CD4-positive, alpha-beta T cell treated with Interleukin-17A for 4 hours (primary cell): ENCODE measurements at places on chromosomes 5 and 9.

GRCh38 chr9:81318571-81318970 lies 370.8 kb downstream of the TLE1 start:
- no peak for DNase-seq

DNA sequence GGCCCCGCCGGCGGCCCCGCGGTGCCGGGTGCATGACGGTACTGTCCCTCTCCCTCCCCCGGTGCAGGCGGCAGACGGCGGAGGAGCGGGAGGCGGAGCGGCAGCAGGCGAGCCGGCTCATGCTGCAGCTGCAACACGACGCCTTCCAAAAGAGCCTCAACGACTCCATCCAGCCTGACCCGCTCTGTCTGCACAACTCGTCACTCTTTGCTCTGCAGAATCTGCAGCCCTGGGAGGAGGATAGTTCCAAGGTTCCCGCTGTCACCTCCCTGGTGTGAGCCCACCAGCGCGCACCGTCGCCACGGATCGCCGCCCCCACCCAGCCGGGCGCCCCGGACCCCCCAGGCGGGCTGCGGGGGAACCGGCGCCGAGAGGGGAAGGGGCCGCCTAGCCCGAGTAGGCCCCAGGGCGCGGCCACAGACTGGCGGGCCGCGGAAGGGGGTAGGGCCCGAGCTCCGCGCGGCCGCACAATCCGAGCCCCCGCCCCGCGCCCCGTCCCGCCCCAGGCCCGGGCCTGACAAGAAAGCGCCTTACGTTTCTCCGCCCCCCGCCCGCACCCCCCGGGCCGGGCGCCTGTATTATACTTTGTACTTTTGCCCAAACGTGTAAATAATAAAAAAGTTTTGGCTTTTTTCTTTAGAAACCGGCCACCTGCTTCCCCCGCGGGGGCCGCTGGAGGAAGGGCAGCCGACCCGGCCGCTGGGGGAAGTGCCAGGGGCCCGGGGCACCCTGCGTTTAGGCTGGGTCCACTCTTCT lies 2.5 kb downstream of the TLX3 start:
- DNase-seq = no peak

- DNase-seq = no peak
Measured at GRCh38 chr5:168827636-168828035, 248.5 kb upstream of the PANK3 start.

GRCh38 chr5:101009758-101010519 lies 106.9 kb upstream of the ST8SIA4 start:
- DNase-seq = no peak

DNA sequence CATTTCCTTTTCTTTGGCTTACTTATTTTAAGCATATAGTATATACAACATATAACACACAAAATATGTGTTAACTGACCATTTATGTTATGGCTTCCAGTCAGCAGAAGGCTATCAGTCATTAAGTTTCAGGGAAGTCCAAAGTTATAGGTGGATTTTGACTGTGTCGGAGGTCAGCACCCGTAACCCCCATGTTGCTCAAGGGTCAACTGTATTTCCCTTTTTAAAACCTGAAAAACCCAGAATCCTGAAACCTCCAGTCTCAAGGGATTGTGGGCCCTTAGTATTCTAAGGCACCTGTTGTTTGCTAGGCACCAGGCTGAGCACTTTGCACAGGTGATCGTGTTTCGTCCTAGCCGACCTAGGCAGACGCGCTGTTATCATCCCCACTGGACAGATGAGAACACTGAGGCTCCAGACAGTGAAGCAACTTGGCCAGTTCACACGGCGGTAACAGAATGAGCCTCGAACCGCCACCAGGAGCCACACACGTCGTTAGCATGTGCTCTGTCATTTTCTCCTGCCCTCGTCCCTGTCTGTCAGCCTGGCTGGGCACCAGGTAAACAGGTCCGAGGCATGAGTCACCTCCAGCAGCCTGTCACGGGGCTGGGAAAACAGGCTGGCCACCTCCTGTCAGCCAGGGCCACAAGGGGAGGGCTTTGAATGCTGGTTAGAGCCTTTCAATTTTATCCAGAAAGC lies 39.9 kb downstream of the DUSP1 start:
- no peak for DNase-seq

DNA sequence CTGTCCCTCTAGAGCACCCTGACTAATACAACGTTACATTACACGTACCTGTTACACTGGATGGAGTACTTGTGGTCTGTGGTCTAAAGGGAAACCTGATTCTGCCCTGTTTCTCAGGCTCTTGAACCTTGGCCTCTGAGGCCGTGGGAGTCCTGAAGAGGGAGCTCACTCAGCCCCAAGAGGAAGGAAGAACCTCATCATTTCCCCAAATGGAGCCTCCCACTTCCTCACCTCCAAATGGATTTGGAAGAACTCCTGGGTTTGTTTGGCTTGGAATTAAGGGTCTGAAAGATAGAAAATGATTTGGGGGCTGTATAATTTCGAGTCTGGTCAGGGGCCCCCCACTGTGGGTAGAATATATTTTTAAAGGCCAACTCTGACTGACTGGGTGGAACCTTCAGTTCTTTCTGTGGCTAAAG lies 200.2 kb downstream of the SEMA6A start:
- no peak for DNase-seq

GRCh38 chr5:111232311-111233051 lies 8.3 kb downstream of the CAMK4 start:
- DNase-seq = peak; percentile 32

DNA sequence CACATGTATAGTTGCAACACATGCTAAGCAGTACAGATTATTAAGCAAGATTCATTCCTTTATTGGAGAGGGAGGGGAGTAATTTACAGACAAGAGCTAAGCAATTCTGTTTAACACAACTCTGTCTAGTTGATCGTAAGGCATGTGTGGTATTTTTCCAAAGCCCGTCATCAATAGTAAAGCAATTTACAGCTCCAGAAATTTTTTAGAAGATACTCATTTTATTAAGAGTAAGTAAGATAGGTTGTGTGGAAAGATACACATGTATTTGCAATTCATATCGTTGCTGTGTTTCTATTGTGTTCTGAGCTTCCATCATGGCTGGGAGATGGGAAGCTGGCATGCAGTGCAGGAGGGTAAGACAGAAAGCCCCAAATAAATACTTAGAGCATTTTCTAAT lies 289.2 kb upstream of the TMEM161B start:
- DNase-seq = no peak

DNA sequence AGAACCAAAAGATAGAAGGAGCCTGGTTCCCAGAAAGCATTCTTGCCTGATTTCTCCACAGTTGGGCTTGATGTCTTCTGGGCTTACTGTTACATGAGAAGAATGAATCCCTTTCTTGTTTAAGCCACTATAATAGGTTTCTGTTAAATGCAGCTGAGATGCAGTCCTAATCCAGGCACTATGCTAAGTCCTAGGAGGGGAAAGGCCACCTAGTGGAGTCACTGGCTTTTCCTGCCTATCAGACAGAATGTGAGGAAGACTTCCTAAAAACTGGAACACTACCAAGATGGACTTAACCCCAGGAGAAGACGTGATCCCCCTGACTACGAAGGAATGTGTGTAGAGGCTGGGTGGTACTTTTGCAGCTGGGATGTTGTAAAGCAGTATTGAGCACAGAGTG lies 34.3 kb upstream of the FSD1L start:
- no peak for DNase-seq

GRCh38 chr5:169719360-169720314 lies 82.6 kb downstream of the DOCK2 start:
- no peak for DNase-seq

DNA sequence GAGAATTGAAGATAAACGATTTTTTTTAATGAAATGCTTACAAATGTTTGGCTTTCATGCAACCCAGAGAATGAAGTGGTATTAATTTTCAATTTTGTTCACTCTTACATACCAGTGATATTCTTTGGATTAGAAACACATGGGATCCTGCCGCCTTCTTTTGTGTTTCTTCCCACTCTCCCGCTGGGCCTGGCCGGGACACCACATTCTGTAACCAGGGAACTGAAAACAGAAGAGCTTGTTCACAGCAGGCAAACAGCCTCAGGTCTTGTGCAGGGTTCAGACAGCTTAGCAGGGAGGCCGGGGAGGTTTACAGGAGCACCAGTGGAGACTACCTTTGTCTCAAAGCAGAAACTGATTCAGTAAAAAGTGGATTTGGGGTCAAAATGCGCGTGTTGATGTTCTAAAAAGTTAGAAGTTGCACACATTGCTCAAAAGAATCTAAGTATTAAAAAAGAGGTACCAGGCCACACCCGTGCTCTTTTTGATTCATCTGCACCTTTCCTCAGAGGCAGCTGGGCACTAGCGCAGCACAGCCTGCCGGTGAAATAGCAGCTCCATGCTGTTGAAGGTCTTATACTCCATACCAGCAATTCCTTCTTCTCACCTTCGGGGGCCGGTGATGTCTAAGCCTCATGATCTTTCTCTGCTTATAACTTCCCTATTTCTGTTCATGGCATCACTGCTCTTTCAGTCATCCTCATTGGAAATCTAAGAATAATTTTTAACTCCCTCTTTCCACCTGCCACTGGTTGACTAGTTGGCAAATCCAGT lies 67.1 kb downstream of the GRAMD2B start:
- DNase-seq = no peak

- peak; percentile 38 for DNase-seq
Measured at GRCh38 chr9:98795970-98796363, 388 bp downstream of the ANKS6 start.

DNA sequence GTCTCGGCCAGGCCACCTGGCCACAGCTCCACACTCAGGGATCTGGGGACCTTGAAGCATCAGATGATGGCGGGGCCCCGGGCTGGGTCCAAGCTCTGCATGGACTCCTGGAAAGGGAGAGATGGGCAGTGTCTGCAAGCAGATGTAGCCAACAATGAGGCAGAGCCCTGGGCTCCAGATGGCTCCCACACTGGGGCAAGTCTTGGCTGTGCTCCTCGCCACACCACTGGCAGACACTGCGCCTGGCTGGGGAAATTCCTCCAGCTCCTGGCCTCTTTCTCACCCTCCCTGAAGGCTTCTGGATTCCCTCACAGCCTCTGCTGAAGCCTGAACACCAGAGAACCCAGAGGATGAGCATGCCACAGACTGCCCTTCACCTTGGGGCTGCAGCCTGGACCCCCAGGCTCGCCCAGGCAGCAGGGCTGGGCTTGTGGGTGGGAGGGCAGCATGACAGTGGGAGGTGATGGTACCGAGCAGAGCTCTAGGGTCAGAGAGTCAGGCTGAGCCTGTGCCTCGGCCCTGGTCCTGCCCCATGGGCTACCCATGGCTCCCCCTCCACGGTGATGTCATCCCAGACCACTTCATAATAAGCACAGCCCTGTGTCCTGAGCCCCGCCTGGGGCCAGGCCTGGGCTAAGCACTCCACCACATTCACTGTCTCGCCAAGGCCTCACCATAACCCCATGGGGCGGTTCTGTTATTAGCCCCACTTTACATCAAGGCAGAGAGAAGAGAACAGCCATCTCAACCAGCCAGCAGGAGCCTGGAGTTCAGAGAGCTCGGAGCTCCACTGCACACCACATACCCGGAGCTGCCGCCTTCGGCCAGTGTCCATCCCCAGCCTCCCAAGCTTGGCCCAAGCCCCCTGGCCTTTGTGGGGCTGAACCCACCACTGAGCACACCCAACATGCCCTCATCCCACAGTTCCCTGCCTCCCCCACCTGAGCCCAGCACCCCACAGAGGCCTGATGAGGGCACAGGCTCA lies 62.2 kb upstream of the ADAMTS2 start:
- DNase-seq = no peak

DNA sequence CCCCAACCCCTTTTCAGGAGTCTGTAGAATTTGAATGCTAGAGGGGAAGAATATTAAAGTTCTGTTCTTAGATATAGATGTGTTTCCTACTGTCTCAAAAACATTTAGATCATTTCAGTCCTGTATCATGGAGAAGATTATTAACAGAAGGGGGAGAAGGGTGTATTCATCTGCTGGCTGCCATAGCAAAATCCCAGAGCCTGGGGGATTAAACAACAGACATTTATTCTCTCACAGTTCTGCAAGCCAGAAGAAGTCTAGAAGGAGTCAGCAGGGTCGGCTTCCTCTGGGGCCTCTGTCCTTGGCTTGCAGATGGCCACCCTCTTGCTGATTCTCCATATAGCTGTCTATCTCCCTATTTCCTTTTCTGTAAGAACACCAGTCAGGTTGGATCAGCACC lies 150.1 kb upstream of the OTULINL start:
- DNase-seq = no peak

DNA sequence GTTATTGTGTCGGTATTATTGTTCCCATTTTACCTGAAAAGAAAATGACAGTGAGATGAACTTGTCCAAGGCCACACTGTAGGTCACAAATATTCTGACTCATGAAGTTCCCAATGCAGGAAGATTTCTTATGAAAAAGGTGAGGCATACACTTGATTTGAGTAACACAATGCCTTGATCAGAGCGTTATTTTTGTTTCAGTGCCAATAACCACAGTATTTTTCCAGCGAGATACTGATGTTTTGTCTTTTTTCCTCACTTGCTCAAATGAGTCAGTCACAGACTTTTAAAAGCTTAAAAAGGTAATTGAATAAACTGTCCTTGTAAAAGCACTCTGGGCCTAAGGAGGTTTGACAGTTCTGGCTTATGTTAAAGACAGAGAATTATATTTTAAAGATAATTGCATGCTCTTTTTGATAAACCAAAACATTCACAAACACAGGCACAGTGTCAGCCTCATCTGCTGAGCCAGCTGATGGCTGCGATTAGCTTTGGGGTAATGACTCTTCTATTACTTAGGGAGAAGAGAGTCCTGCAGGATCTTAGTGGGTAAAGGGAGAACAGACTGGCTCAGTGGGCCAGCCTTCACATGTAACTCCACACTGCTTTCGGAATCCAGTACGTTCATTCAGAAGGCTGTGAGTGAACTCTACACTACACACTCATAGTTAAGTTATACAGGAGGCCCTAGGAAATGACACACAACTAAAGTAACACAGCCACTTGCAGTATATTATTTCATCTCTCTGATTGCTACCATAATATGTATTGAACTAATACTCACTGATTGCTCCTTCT lies 165.5 kb upstream of the CD180 start:
- DNase-seq = no peak

GRCh38 chr5:54022223-54022622 lies 288.1 kb downstream of the ARL15 start:
- DNase-seq = no peak

GRCh38 chr9:35069020-35069419 lies 3.4 kb downstream of the VCP start:
- no peak for DNase-seq

- no peak for DNase-seq
Measured at GRCh38 chr5:89686081-89686765, 723.3 kb downstream of the CETN3 start.

DNA sequence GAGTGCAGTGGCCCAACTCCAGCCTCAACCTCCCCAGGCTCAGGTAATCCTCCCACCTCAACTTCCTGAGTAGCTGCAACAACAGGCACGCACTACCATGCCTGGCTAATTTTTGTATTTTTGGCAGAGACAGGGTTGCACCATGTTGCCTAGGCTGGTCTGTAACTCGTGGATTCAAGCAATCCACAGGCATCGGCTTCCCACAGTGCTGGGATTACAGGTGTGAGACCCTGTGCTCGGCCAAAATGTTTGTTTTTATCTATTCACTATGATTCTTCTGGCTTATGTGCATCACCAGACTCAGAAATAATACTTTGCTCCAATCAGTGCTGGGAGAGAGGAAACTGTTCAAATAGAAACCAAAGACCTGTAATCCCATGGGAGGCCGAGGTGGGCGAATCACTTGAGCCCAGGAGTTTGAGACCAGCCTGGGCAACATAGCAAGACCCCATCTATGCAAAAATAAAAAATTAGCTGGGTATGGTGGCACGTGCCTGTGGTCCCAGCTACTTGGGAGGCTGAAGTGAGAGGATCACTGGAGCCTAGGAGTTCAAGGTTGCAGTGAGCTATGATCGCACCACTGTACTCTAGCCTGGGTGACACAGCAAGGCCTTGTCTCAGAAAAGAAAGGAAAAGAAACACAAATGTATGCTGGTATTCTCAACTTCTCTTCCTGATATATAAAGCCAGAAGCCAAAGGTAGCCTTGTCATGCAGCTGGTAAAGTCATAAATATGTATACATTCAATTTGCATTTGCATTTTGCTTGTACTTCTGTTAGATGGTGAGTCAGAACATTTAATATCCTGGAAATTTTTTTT lies 4.5 kb downstream of the PIP5K1B start:
- no peak for DNase-seq
